ENCODE measurements at places on chromosomes 2 and 18.

DNA sequence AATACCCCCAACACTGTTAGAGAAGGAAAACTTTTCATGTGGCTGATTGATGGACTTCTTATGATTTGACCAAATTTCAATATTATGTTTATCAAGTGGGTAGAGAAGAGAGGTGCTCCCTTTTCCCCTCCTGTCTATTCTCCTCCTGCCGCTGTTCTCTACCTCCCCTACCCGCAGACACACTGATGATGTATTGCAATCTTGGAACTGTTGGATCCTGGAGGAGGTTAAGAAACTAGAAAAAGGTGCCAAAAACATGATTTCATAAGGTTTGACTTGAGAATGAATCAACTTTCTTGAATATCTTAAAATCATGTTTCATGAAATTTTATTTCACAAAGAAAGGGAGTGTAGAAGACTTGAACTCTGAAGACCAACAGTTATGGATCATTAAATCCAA is 125.8 kb downstream of the MEIS1 start:
- no peak for DNase-seq

GRCh38 chr2:204860274-204860673 is 315.0 kb downstream of the PARD3B start:
- DNase-seq: no peak

- peak; percentile 65 for DNase-seq
Measured at GRCh38 chr2:241410739-241411176, 54.7 kb downstream of the FARP2 start.

- no peak for DNase-seq
Measured at GRCh38 chr2:178363252-178363651, 87.7 kb downstream of the PRKRA start.

DNA sequence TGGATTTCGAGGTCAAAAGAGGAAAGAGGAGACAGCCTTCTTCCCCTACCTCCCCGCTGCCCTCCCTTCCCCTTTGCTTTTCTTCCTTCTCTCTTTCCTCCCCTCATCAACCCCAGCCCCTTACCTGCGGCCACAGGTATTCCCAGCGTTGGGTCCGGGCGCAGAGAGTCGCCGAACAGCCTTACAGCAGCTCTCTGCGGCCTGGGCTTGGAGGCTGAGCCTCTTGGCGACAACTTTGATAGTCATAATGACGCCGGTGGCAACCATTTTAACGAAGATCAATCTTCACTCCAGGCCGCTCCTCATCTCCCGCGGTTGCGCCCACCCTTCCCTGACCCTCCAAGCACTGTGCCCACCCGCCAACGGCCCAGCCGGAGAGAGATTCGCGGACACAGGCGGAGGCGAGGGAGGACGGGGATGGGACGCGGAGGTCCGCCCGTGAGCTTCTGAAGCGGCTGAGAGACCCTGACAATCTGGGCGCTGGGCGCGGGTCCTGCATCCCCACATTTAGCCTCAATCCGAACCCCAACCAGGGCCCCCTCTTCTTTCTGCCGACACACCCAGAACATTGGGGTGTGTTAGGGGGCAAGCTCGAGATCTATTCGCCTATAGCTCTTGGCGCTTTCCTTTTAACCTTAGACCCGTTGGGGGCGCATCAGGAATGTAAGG is 1.5 kb upstream of the EVX2 start:
- no peak for DNase-seq

GRCh38 chr18:36288689-36289088 is 8.8 kb upstream of the FHOD3 start:
- no peak for DNase-seq

DNA sequence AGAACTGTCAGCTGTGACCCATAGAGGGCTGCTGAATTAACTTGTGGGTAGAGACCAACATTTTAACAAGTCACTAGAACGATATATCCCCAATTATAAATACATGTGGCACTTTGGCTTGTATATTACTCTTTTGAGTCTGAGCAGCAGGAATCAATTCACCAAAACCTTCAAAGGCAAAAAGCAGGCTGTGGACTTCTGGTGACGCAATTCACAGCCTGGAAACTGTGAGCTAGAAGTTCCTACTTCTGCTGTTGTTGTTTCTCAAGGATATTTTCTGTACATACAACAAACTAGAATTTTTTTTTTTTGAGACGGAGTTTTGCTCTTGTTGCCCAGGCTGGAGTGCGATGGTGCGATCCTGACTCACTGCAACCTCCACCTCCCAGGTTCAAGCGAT is 37.3 kb downstream of the PTCD3 start:
- no peak for DNase-seq

DNA sequence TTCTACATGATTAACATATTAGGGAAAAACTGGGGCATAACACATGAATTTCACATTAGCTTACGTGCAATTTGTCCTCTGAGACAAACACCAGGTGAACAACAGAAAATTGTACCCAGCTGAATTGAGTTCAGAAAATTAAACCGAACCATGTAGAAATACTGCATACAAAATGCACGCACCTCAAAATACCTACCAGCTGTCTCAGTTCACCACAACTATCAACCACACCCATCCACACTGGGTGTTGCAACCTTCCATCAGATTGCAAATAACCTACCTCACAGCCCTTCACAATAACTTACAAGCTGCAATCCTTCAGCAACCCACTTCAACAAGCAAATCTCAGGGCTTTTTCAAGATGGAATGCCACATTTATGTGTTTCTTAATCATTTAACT is 55.9 kb downstream of the UNC50 start:
- no peak for DNase-seq

DNA sequence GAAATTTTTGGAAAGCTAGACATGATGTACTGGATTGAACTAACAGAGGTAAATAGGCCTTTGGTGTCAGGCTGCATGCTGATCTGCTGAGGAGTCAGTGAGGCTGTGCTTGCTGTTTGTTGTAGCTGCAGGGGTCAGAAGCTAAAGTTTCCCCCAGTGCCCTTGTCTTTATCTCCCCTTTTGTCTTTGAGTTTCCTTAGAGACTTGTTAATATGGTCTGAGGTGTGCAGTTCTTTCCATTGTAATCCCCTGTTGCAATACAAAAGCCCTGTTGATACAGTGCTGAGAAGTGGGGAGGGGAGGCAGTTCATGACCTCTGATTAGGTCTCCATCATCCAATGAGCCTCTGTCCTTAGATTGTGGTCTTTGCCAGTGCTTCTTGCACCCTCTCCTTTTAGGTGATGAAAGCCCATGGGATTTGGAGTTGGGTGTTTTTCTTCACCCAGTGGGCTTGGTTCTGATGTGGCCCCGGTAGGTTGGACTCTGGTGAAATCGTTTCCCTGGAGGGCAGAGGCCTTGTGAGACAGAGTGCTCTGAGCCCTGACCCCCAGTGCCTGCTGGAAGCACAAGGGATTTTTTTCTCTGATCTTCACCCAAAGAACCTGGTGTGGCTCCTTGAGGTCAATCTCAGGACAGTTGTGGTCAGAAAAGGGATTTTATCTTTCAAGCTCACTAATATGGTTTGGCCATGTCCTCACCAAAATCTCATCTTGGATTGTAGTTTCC is 163.1 kb downstream of the TMEM18 start:
- no peak for DNase-seq

DNA sequence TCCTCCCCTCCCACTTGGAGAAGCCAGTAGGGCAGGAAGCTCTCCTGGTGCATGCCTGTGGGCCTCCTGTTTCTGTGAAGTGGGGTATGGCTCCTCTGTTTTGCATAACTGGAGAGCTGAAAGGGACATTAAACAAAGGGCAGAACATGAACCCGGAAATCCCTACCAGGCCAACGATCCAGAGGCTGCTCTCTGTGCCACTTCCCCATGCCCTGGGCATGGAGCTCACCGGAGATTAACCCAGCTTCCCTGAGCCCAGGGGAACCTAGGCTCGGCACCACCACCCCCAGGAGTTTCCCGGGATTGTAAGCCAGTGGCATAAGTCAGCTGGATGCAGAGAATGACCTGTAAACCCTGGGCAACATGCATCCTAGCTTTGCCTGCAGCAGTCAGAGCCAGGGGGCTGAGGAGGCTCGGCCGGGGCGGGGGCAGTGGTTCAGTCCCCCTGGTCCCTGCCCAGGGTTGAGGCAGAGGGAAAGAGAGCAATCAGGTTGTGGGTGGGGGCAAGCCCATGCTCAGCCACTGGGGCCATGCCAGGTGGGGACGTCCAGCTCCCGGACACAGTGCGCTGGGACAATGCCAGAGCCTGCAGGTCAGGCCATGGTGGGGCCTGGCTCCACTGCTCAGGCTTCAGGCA is 49.5 kb downstream of the TIMM21 start:
- no peak for DNase-seq

- peak; percentile 89 for DNase-seq
Measured at GRCh38 chr18:77065221-77065981, 67.2 kb downstream of the MBP start.

- DNase-seq: no peak
Measured at GRCh38 chr18:7338846-7339245, 108.0 kb downstream of the LRRC30 start.

DNA sequence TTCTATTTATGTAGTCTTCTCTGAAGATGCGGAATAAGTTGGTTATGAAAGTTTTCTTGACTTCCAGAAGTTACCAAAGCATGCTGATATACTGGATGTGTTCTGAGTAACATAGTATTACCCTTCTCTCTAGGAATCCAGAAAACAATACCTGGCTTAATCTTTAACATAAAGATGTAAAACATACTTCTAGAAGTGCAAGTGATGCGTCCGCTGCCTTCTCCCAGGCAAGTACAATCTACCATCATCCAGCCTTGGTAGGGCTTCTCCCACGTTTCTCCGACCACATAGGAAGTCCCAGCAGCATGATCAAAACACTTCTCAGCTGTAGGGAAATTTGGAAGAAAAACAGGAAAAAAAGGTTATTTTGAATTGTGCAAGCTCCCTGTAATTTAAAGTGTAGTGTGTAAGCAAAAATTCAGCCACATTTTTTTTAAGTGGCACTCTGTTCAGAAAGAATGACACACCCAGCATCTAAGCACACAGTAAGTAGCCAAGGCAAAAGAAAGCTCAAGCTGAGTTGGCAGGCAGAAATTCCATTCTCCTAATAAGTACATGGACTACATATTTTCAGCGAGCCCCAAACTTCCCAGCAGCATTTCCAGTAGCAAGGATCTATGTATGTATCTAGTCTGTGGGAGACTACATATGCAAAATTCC is 5.2 kb downstream of the FN1 start:
- DNase-seq: peak; percentile 70

- DNase-seq: peak; percentile 40
Measured at GRCh38 chr18:3500016-3500415, 50.0 kb downstream of the TGIF1 start.

DNA sequence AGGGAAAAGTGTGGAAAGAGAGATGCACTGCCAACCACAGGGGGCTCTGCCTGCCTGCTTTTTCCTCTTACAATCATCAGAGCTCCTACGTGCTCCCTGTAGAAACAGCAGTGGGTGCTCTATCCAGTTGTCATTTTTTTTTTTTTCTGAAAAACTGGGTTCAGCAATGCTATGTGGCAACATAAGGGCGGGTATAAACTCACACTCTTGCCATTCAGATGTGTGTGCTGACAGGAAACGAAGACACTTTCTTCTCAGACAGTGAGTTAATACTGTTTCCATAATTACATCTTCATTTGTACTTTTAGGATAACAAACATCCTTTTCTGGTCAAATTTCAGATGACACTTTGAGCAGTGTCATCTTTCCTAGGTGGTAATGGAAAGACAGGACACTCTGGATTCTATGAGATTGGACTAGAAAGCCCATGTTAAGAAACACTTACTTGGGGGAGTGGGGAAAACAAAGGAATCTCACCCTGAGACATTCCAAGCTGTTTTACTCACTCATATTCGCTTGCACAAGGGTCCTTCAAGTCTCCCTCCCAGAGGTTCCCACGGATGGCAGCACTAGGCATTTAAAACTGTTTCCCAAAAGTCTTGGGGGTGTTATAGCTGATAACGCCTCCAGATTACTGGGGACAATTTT is 41.3 kb downstream of the CCDC93 start:
- peak; percentile 75 for DNase-seq

DNA sequence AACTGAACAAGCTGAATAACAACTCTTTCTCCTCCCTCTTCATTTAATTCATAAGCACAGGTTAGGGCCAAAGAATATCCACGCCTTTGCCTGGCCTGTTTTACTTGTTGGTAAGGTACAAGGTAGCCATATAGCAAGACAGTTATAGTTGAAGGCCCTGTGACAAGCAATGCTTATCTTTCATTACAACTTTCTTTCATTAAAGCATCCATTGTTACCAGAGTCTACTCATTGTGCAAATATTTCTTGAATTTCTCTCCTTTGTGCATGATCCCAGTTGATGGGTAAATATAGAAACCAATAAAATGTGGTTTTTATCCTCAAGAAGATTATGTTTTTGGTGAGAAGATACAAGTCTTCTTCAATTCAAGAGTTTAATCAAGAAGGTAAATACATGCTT is 140.2 kb downstream of the UBE2E3 start:
- peak; percentile 16 for DNase-seq

- DNase-seq: peak; percentile 91
Measured at GRCh38 chr2:84919885-84920580, 14.6 kb downstream of the TMSB10 start.

DNA sequence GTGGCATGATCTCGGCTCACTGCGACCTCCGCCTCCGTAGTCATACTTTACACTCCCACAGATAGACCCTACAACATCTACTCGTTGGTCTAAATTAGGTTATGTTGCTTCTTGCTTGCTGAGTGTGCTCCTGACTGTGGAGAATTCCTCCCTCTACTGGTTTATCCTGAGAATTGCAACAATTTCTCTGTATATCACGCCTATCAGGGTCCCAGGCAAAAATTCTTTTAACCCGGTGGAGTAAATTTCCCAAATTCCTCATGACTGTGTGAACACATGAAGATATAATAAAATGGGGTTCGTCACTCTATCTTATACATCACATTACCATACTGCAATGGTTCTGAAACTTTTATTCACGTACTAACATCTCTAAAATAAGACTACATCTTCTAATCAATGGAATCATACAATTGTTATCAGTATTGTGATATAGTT is 156.7 kb downstream of the EVA1A start:
- DNase-seq: peak; percentile 76

GRCh38 chr2:136386046-136386445 is 268.1 kb upstream of the CXCR4 start:
- DNase-seq: no peak

DNA sequence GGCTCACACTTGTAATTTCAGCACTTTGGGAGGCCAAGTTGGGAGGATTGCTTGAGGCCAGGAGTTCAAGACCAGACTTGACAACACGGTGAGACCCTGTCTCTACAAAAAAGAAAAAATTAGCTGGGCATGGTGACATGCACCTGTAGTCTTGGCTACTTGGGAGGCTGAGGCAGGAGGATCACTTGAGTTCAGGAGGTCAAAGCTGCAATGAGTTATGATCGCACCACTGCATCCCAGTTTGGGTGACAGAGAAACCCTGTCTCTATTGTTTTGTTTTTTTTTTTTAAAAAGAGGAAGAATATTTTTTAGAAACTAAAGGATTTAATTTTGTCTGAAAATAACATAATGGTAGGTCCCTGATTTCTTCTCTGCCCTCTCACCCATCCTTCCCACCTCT is 79.4 kb upstream of the TMEM200C start:
- DNase-seq: no peak

- peak; percentile 57 for DNase-seq
Measured at GRCh38 chr2:159635006-159635789, 18.9 kb upstream of the BAZ2B start.
